NCI-H226 (cell line): ENCODE measurements at places on chromosomes 13 and 19.
A peak's percentile ranks its signal among the peaks of the same experiment; 100 is the strongest.

- DNase-seq, result peak; percentile 47
Observed at GRCh38 chr13:97212601-97213040, 9.5 kb upstream of the MBNL2 start.

DNA sequence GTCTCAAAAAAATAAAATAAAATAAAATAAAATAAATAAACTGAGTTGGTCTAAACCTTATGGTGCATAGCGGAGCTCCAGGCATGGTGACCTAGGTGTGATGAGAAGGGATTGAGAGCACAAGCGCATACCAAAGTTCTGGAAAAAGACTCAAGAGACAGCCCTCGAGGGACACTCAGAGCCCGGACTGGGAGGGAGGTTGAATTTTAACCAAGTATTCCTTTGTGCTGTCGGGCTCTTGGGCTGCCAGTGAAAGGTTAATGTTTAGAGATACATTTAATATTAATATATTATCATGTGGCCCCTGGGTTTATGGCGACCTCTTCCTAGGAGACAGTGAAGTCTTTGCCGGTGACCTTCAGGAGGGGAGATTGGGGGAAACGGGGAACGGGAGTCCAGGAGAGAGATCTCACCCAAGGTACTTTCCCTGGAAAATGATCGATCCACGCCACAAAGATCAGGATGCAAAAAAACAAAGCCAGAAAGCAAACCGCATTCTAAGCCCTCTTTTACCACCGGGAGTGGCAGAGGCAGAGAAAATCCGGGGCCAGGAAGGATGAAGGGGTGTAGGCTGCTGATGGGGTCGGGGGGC is 1.6 kb downstream of the FUT6 start:
- DNase-seq, result no peak

DNA sequence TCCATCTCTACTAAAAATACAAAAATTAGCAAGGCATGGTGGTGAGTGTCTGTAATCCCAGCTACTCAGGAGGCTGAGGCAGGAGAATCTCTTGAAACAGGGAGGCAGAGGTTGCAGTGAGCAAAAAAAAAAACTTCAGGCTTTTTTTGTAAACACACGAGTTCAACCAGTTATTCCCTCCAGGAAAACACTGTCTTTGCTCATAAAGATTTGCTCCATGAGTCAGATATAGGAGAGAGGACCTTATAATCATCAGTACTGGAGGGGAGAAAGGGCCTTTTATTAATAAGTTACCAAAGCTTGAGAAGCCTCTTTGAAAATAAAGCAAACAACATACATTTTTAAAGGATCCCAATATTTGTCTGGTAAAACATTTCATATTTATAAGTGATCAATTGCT is 110.7 kb downstream of the EFNB2 start:
- no peak for DNase-seq

GRCh38 chr19:8449830-8450229 is 5.1 kb downstream of the HNRNPM start:
- DNase-seq, result no peak

DNA sequence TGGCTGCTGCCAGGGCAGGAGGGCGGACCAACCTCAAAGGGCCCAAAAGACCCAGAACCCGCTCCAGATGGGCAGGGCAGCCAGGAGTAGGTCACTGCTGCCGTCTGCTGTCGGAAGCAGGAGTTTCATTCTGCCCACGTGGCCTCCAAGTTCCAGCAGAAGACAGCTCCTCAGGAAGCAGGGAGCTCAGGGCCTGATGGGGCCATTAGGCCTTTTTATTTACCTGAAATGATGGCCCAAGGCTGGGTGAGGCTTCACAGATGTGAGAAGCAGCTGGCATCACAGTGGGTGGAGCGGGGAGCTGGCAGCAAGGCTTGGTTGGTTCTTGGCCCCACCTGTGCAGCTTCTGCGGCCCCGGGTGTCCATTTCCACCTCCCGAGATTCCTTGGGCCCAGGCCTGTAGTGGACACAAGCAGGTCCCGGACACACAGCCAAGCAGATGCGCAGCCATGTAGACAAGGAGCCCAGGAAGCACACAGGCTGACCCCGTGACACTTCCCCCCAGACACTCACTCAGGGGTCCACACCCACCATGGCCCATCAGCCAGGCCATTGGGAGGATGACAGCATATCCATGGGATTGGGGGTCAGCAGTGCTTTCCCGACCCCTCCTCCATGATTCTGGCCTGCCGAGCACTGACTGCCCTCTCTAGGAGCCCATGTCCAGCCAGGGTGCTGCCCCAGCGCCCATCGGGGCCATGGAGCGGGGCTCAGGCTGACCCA is 26.4 kb downstream of the C13orf46 start:
- DNase-seq, result peak; percentile 41

DNA sequence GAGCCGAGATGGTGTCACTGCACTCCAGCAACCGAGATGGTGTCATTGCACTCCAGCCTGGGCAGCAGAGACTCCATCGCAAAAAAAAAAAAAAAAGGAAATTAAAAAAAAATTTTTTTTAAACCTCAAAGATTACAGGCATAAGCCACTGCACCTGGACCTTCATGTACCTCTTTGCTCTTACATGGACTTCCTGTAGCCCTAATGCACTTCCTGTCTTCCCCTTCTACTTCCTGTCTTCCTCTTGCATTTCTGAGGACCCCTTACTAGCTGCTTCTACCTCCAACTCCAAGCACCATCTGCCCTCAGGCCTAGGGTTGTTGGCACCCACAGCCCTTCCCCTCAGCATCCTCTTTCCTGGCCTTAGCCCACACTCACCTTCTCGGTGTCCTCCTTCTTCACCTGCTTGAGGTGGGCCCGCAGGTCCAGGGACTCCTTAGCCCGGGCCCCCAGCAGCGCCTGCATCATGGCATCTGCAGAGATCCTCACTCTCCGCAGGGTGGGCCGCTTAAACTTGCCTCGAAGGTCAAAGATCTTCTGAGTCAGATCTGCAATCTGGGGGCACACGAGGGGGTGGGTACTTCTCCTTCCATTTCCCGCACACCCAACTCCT is 3.8 kb downstream of the TNNI3 start:
- no peak for DNase-seq

DNA sequence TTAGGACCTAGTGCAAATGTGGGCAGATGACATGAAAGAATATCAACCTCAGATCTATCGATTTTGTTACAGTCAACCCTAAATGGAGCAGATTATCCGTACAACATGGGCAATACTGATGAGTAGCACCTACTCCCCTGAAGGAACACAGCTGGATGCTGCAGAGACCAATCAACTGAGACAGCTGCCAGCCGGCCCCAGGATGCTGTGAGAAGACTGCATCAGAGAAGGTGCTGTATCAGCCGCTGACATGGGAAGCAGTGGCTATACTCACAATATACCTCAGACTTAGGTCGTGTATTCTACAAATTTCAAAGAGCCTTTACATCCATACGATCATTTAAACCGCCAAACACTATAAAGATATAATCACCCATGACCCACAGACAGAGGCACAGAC is 95.9 kb upstream of the FNDC3A start:
- DNase-seq, result no peak

DNA sequence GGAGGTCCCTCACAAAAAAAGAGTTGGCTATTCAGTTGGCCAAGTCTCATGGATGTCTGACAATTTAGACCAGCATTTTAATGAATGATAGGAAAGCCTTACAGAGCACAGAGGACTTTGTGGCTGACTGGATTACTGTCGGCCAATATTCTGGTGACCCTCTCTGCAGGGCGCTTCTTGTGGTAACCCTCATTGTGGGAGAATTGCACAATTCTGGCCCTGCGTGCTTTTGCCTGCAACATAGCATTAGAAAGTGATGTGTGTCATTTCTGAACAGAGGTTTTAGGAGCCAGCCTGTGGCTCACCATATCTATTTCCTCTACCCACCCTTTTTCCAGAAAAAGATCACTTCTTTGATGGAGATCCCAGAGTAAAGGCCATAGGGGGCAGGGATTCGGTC is 71.4 kb downstream of the EFNB2 start:
- no peak for DNase-seq

DNA sequence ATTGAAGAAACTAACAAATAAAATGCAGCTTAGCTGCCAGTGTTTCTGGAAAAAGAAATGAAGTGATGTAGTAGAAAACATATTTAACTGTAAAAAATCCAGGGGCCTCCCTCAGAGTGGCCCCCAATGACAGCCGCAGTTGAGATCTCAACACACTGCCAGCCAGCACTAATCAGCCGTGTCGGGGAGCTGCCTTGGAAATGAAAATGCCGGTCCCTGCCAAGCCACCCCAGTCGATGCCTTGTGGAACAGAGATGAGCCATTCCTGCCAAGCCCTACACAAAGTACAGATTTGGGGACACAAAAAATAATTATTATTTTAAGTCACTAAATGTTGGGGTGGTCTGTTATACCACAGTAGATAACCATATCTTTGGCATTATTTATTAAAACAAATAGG is 1342.4 kb downstream of the EFNB2 start:
- no peak for DNase-seq

- peak; percentile 79 for DNase-seq
Observed at GRCh38 chr13:65913173-65913572, 1317.0 kb downstream of the PCDH9 start.
